ENCODE measurements at places on chromosomes 2 and 18. TPM values are rescaled to one million over a fixed set of nuclear protein-coding genes. Genes with fewer than 3 reads are reported as not detected.

USP40 gene
- 16.0 TPM for polyA plus RNA-seq

ASPRV1 gene
- 1.9 TPM for polyA plus RNA-seq

ATP6V1C2 gene
- polyA plus RNA-seq, result 0.56 TPM

- DNase-seq, result peak; percentile 69
Measured at GRCh38 chr2:28300485-28301341, 91.9 kb upstream of the FOSL2 start.

DNA sequence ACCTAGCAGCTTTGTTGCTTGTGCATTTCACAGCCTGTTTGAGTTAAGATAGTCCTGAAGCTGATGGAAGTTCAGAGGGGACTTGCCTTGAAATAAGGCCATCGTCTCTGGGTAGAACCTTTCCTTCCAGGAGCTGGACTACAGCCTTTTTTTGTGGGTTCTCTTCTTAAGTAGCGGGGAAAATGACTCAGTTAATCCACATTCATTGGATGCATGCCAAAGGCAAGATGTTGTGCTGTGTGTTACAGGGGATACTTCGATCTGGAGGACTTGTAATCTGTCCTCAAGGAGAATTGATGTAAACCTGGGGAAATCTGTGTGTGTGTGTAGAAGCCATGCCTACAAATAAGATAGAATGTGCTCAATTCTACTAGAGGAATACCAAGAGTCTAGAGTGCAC lies 46.8 kb downstream of the RPIA start:
- no peak for DNase-seq

DNA sequence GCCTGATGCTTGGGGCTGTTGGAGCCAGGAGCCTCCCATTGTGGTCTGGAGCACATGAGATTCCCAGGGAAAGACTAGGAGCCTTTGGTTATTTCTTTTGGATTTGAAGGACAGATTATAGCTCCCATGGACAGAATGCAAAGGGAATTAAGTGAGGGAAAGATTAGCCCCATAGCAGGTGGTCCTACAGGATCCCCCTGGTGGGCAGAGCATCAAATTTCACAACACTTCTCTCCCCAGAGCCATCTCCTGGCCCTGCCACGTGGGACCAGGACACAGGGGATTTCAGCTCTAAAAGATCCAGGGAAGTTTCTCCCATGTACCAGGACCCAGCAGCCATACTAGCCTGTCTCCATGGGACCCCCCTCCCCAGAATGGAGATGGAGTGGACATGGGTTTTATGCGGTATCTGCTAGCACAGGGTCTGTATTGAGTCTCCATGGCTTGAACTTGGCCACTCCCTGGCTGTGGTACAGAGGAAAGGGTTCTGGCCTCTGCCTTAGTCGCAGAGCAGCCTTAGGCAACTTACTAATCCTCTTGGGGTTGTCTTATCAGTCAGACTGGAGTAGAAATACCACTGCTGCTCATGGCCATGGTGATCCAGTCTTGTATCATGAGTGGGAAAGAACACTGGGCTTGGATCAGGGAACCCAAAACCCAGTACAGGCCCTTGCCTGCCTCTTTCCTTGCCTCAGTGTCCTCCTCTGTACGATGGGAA lies 6.8 kb upstream of the PLB1 start:
- no peak for DNase-seq

GRCh38 chr2:194619366-194619765 lies 1037.7 kb upstream of the SLC39A10 start:
- DNase-seq, result no peak

GRCh38 chr2:160932960-160933359 lies 227.3 kb upstream of the TANK start:
- DNase-seq, result no peak

- DNase-seq, result no peak
Measured at GRCh38 chr2:29987146-29987545, 65.8 kb upstream of the ALK start.

GRCh38 chr2:127293386-127293747 lies 577 bp downstream of the ERCC3 start:
- no peak for DNase-seq

- DNase-seq, result no peak
Measured at GRCh38 chr2:209189893-209190292, 234.0 kb upstream of the MAP2 start.
